ENCODE measurements at places on chromosomes 2 and 18.

- no peak for DNase-seq
These were observed 11.6 kb upstream of the BOK start for GRCh38 chr2:241546771-241547498.

- no peak for DNase-seq
These were observed 2.6 kb upstream of the ASXL3 start for GRCh38 chr18:33575451-33575850.

DNA sequence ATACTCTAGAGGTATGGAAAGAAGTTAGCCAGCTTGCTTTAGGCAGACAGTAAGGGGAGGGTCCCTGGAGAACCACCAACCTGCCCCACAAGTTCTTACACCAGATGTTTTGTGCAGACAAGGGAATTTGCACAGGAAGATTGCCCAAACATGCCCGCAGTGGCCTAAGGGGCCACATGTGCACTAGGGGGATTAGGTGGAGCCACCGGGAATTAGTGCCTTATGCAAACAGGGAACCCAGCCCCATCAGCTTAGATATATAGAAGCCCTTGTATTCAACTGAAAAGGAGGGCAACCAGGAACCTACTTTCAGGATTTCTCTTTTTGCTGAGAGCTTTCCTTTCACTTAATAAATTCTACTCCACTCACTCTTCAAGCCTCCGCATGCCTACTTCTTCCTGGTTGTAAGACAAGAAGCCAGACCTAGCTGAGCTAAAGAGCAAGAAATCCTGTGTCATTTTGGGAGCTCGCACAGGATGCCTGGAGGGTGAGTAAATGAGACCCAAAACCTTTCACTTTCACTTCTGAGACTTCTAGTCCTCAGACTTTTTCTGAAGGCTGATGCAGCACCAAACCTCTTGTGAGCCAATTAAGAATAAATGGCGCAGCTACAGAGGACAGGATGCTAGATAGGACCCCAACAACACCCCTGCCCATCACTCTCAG, 146.3 kb downstream of the GCA start:
- no peak for DNase-seq

DNA sequence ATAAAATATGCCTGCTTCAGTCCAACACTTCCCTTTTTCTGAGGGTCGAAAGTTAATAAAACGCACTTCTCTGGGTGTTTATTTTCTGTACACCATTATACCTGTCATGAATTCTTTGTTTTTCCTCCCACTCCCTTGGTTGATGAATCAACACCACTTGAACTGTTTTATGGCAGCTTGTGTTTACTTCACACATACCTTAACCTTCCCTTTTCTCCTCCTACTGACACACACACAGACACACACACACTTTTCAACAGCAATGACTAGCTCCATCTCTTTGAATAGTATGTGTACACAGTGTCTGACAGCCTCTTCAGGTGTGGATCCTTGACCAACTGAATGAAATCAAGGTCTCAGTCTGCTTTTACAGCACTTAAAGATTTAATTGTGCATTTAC, 91.3 kb downstream of the SATB2 start:
- no peak for DNase-seq

GRCh38 chr18:10052871-10053270, 139.1 kb downstream of the VAPA start:
- DNase-seq: no peak

DNA sequence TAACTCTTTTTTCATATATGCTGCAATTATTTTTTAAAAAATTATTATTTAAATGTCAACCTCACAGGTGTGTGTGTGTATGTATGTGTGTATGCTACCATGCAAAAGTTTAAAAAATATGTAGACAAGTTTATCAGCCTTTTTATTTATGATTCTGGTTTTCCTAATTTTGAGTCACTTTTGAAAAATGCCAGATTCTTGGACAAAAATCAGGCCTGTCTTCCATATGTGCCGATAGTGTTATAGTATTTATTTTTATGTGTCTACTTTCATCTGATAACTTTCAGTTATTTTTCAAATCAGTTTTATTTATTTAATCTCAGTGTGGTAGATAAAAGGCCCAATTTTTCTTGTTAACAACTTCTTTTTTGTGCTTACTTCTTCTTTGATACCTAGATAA, 176.2 kb downstream of the RDH14 start:
- no peak for DNase-seq

DNA sequence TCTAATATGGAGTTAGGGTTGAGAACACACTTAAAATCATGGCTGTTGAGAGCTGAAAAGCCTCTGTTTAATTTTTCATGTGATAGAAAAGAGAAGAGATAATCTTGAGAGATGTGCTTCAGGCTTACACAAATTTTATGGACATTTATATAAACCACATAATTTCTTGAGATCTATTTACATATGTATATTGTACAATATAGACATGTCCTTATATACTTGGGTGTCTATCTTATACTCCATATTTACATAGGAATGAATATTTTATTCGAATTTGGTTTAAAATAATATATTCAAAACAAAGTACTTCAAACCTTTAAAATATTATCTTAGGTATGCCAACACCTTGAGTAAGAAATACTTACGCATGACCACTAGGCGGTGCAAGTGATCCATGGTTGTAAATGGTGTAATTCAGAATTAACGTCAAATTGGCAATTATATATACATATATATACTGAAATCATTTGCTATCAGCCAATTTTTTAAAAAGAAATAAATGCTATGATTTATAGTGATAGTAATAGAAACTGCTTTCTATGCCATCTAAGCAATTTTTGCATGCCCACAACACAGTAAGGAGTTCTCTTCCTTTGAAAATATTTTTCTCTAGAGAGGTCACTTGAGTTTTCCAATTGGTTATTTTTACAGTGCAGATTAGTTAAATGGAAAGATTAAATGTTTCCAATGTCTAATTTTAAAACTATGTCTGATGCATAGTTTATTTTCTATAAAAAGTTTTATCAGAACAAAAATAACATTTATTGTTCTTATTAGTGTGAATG, 37.6 kb upstream of the SPAG16 start:
- no peak for DNase-seq

GRCh38 chr2:43846140-43846793, 7.5 kb downstream of the ABCG8 start:
- no peak for DNase-seq

GRCh38 chr2:20687260-20687832, 20.4 kb downstream of the GDF7 start:
- DNase-seq: no peak

DNA sequence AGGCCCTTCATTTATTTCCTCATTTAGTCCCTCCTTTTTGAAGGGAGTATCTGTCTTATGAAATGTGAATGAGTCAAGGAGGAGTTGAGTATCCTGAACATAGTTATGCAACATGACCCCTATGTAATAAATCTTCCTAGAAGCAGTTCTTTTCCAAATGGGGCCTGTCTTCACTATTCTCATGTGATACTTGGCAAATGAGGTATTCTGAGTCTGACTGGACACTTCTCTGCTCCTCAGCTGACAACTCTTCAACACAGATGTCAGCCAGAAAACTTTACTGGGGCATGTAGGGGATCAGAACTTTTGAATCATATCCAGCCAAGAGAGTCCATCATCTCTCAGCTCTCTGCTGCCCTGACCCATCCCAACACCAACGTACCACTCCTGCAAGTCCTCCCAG, 291.6 kb downstream of the ZNF385B start:
- DNase-seq: no peak

GRCh38 chr2:204436230-204436629, 109.0 kb upstream of the PARD3B start:
- no peak for DNase-seq
